ENCODE measurements at places on chromosomes 16 and 17.

DNA sequence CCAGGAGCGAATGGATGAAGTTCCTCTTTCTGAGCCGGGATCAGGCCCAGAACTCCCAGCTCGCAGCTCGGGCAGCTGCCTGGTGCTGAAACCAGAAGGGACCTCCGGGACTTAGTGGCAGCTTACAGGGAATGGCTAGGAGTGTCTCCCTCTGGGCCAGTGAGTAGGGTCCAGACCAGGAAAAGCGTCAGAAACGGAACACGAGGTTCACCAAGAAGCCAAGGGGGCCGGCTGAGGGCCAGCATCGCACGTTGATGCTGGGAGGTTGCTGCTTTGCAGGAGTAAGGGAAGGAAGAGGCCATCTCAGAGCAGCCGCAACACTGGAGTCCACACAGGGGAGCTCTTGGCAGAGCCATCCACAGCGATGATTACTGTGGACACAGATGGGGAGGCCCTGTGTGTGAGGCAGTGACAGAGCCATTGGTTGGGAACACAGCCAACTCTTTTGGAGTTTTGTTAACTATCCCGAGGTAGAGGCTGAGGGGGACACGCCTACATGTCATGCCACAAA is 74.0 kb upstream of the CREBBP start:
- DNase-seq: no peak

- DNase-seq: no peak
Measured at GRCh38 chr16:22901563-22901962, 87.6 kb downstream of the HS3ST2 start.

GRCh38 chr16:78552106-78552675 is 452.7 kb downstream of the WWOX start:
- DNase-seq: no peak

- peak; percentile 72 for DNase-seq
Measured at GRCh38 chr17:76547183-76547641, 7.4 kb downstream of the PRCD start.

GRCh38 chr17:72110231-72110941 is 10.4 kb upstream of the SOX9 start:
- no peak for DNase-seq

DNA sequence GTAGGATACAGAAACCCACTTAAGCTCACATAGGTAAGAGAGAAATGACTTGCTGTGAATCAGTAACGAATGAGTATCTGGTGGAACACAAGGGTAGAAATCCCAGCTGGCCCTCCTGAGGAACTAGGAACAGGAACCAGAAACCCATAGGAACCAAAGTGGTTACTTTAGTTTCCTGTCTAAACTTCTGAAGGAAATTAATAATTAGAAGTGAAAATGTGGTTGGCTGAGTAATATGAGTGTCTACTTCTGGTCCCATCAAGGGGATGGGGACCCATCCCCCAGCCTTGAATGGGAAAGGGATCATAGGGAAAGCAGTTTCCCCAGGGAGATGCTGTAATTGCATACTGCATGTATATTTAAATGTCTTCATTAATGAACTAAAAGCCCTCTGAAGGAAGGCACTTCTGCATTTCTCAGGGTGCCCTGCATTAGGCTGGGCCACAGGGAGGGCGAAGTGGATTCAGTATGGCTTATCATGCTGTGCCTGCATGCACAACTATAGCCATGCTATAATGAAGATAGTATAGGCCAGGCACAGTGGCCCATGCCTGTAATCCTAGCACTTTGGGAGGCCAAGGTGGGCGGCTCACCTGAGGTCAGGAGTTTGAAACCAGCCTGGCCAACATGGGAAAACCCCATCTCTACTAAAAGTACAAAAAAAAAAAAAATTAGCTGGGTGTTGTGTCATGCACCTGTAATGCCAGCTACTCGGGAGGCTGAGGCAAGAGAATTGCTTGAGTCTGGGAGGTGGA is 45.6 kb downstream of the CYB5B start:
- DNase-seq: peak; percentile 58

DNA sequence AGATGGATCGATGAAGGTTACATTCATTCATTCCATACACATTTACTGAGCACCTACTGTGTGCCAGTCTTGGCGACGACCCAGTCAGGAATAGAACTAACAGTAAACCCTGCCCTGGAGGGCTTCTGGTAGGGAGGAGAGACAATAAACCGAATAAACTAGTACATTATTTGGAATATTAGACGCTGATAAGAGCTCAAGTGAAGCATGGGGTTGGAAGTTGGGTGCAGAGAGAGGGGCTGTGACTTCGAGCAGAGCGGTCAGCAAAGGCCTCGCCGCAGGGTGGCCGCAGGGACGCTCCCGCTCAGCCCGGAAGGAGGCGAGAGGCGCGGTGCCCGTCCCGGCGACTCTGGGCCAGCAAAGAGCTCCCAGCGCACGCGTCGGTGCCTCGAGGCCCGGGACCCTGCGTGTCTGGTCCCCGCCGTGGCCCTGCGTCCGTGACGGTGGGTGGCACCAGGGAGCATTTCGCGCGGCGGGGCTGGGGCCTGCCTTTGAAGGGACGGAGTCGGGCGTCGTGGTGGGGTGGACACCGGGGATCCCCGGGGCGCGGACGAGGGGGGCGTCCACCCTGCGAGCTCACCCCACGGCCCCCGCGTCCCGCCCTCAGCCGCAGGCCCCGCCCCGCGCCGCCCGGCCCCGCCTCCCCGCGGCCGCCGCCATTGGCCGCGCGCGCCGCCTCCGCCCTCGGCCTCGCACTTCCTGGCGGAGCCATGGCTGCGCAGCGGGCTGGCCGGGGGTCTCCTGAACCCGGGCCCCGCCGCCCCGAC is at the start of gene KLHL36:
Gene KLHL36, plus strand, starts transcription at position 684 of the 767 bp plus-strand sequence. CDS start 2,357 bp downstream, outside the sequence.
- DNase-seq: peak; percentile 95

GRCh38 chr17:76982408-76983074 is 114.3 kb downstream of the MGAT5B start:
- no peak for DNase-seq

DNA sequence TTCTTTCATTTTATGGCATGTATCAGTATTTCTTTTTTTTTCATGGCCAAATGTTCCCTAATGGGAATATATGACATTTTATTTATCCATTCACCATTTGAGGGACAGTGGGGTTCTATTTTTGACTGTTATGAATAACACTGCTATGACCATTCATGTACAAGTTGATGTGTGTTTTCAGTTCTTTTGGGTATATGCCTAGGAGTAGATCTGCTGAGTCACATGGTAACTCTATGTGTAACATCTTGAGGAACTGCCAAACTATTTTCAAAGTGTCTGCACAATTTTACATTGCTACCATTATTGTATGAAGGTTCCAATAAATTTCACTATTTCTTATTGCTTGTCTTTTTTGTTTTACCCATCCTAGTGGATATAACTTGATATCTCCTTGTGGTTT is 223.0 kb downstream of the TANC2 start:
- DNase-seq: no peak

DNA sequence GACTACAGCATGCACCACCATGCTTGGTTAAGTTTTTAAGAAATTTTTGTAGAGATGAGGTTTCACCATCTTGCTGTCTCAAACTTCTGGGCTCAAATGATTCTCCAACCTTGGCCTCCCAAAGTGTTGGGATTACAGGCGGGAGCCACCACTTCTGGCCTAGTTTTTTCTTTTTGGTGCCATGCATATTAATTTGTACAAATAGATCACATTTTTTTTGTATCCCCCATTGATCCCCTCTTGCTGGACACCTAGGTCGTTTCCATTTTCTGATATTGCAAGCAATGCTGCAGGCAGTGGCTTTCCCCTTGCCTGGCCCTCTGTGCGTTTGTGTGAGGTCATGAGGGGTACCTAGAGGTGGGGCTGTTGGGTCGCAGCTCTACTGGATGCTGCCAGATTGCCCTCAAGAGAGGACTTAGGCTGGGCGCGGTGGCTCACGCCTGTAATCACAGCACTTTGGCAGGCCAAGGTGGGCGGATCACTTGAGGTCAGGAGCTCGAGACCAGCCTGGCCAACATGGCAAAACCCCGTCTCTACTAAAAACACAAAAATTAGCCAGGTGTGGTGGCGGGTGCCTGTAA is 23.8 kb downstream of the RAP1GAP2 start:
- DNase-seq: no peak

GRCh38 chr17:82303944-82304808 is 13.2 kb downstream of the CD7 start:
- DNase-seq: no peak

- DNase-seq: no peak
Measured at GRCh38 chr16:65509172-65509571, 387.3 kb upstream of the CDH11 start.

GRCh38 chr17:47810200-47810821 is 11.3 kb downstream of the OSBPL7 start:
- peak; percentile 66 for DNase-seq

DNA sequence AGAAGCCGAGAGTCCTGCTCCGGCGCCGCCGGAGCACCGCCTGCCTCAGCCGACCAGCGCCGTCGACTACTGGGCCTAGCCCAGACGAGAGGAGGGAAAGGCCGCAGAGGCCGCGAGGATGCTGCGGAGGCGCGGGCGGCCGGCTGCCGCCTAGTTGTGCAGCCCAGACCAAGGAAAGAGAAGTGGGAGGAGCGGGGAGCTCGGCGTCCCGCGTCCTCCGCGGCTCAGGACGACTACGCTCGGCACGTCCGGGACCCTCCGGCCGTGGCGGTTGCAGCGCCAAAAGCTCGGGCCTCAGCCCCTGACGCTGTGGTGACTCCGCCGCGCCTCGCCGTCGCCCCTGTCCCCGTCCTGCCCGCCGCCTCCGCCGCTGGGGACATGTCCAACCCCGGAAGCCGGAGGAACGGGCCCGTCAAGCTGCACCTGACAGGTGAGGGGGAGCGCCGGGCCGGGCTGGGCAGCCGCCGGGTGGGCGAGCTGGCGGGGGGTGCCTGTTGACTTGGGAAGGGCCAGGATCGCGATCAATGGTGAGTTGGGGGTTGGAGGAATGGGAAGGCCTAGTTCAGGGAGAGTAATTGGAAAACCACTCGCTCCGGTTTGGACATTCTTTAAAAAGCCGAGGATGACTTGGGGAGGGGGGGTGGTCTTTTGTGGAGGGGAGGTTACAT is 37.7 kb downstream of the RNF135 start:
- peak; percentile 77 for DNase-seq

DNA sequence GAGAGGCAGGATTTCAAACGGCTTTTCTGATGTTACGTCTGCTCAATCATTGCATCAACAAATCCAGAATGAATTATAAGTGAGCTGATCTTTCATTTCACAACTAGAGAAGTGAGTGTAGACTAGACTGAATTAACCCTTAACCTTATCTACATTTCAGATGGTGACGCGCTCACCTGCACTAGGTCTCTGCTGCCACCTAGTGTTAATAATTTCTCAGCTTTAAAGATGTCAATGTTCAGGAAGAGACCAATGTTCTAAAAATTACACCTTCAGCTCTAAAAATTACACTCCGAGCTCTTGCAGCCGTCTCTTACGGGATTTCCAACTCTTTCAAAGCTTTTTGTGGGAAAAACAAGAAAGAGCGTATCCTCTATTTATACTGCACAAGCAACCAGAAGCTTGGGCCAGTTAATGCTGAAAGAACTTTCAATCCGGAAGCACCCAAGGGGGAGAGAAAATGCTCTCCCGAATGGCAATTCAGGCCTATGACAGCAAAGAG is 88.2 kb upstream of the FA2H start:
- peak; percentile 79 for DNase-seq

DNA sequence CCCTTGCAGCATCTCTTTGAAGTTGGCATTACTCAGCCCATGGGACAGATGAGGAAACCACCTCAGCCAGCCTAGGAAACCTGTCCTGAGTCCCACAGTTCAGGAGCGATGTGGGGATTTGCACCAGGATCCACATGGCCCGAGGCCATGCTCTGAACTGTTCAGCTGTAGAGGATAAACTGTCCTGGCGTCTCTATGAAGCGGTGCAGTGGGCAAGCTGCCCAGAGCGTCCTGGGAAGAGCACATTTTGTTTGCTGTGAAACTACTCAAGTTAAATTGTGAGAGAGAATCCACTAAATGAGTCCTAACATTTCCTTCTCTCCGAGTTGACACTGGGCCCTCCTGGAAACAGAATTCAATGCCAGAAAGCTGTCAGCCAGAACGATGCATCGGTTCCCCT is 276.6 kb upstream of the TNRC6C start:
- DNase-seq: no peak
